ENCODE measurements at places on chromosomes 5 and 9.

DNA sequence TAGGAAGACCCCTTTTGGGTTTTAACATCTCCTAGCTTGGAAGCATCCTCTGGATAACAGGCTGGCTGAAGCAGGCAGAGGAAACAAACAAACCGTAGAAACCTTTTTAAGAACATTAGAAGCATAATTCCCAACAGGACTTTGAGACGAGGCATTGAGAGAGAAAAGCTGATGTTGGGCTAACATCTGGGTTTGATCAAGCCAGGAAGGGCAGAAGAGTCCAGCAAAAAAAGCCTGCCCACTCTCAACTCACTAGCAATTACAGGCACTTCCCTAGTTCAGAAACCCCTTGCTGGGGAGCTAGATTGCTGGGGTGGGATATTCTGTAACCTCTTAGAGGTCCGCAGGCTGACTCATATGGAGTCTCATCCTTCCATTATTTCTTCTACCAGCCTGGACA is 75.4 kb upstream of the CTNNA1 start:
- DNase-seq: no peak

- DNase-seq: no peak
Measured at GRCh38 chr5:132883261-132883834, 9.9 kb downstream of the LEAP2 start.

GRCh38 chr9:133089271-133089671 is 27.5 kb downstream of the CEL start:
- DNase-seq: no peak

GRCh38 chr5:16877267-16877935 is 58.7 kb downstream of the MYO10 start:
- no peak for DNase-seq

- DNase-seq: no peak
Measured at GRCh38 chr9:36840898-36841536, 193.1 kb downstream of the PAX5 start.

DNA sequence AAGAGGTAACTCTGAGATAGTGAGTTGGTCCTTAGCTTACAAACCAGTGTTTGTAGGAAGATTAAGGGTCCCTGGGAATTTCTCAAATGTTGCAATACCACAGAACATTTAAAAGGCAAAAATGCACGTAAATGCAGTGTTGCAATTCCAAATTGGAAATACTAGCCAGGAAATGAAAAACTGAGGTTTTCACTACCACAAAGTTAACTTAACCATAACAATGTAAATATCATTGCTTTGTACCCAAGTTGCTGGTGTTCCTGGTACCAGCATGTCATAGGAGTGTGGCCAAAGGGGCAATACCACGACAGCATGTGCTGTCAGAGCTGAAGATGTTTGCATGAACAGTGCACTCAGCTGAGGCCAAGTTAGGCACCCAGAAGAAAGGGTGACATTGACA is 382.9 kb downstream of the GLIS3 start:
- no peak for DNase-seq

- DNase-seq: peak; percentile 25
Measured at GRCh38 chr5:123176224-123176937, 87.3 kb downstream of the PRDM6 start.

DNA sequence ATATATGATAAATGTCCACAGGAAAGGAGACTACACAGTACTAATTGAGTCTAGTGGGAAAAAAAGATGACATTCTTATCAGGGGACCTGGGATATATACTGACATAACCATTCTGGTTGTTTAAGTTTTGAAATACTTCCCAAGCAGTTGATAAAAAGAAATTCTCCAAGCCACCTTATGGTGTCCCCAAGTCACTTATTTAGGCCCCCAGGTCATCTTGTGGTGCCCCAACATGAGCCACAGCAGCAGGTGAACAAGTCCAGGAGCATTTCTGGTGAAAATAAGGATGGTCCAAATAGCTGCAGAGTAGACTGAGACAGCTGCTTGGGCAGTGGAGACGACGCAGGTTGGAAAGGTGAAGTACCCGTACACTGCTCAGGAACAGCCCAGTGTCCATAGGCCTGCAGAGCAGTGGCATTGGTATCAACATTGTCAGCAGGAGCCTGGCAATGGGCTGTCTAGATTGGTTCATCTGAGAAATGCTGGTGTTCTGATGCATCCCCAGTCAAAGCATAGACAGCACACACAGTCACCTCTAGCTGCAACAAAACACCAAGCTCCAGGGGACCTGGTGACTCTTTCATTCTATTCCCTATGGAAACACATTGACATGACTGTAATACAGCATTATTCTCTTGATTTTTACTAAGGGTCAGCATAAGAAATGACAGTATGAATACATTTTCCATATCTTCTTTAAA is 430.6 kb downstream of the NR2F1-AS1 start:
- DNase-seq: no peak

DNA sequence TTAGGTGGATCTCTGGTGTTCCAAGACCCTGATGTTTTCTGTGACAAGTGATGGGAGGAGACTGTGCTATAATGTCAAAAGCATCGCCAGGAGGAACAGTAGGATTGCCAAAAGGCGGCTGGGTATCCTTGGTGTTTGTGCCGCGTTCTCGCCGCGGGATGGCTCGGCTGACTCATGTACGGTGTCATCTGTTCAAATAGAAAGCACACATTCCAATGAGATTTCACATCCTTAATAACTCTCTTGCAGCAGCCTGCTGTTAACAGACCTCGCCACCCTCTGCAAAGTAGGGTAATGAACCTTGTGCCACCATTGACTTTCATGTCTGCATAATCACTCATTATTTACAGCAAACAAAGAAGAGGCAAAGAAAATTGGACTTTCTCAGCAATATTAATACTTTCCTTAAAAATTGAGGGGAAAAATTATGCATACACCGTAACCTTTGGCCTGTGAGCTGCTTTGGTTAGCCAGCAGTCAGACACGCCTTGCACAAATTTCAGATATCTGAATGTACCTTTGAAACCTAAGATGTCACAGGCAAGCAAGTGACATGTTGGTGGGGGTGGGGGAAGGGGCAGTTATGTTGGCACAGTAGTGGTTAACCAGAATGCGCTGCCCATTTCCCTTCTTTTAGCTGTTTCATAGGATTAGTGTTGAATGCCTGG is 289.4 kb downstream of the EFNA5 start:
- peak; percentile 28 for DNase-seq

DNA sequence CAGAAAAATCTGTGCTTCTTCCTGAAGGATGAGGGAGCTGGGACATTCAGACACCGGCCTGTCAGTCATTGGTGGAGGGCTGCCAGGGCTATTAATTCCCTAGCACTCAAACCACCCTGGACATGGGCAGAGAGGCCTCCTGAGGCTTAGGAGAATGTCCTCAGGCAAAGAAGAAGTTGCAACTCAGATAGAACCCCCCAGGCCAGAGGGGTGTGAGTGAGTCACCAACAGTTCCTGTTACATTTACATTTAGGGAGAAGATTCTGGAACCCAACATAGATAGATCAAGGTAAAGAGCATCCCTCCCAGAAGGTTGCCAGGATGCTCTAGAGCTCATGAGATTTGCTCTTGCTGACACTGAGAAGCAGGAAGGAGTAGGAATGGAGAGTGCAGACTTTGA is 29.2 kb upstream of the SYK start:
- no peak for DNase-seq

- DNase-seq: no peak
Measured at GRCh38 chr5:139747583-139748504, 47.8 kb upstream of the PSD2 start.

DNA sequence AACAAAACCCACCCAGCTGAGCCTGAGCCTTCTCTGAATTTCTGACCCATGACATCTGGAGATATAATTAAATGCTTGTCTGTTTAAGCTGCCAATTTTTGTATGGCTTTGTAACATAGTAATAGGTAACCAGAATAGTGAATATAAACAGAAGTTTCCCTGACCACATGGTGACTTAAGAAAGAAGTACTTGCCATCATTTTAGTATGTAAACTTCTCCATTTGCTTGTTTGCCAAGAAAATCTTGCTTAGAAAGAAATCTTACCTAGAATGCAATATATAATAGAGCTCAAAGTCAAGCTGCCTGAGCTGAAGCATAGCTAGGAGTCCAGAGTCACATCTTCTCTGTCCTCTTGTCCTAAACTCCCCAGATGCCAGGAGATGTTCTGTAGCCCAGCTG is 117.0 kb downstream of the PCSK1 start:
- DNase-seq: no peak

DNA sequence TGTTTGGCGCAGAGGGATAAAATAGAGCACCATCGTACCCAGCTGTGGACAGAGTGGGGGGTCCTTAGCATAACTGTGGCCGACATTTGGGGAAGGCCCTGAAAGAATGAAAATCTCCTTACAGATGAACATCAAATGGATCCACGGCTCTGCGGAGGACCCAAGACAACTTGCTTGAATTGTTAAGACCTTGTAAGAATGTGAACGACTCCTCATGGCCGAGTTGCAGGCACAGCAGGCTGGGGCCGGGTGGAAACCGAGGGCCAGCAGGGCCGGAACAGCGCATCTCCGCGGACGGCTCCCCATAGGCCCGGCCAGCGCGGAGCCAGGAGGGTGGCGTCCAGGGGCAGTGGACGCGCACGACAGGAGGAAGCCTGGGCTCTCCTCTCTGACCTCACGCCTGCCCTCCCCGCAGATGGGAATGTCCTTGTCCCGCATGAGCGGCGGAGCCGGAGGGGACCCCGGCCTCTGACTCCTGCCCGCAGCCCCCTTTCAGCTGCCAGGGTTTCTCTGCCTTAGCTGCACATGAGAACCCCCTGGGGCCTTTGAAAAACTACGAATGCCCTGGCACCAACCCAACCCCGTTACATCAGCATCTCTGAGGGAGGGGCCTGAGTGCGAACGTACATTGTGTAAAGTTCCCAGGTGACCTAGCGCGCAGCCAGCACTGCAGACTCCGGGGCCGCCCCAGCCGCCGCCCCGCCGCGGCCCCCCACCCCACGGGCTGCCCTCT is 36.2 kb upstream of the PTCH1 start:
- no peak for DNase-seq

DNA sequence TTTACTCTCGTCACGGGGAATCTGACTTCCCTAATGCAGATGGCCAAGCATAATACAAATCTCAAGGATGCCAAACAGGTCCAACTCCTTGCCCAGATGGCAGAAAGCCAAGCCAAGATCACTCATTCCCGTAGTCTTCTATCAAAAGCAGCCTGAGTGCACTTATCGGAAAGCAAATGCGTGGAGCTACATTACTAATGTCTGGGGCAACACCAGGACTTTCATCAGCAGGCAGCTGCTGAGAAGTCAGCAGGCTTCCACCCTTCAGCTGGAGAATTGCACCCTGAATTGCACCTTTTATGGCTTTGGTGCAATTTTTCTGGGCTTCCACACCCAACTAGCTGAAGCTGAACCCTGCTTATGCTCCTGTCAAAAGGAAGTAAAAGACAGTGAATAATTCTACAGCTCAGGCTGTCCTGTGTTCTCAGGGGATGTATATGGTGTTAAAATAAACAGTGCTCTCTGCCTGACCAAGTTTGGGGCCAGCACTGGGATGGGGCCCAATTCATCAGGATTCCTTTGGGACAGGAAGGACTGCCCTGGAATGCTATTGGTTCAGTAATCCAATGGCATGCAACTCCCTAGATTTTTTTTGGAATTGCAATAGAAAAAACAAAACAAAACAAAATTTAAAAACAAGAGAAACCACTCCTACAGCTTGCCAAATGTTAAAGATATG is 92.6 kb downstream of the DPYSL3 start:
- DNase-seq: no peak

DNA sequence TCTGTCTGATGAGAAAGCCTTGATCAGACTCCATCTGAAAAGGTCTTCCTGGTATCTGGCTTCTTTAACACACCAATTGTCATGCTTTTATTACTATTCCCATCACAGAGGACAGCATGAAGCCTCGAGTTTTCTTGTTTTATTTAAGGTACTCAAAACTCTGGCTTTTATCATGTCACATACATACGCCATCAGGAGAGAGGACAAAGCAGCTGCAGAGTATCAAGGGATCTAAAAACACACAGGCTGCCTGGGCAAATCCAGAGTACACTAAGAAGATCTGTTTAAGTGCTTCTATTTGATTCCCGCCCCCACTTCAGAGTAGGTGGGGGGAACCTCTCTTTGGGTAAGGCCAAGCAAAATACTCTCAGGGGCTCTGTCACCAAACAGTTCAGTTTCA is 277.2 kb downstream of the SPOCK1 start:
- DNase-seq: no peak

DNA sequence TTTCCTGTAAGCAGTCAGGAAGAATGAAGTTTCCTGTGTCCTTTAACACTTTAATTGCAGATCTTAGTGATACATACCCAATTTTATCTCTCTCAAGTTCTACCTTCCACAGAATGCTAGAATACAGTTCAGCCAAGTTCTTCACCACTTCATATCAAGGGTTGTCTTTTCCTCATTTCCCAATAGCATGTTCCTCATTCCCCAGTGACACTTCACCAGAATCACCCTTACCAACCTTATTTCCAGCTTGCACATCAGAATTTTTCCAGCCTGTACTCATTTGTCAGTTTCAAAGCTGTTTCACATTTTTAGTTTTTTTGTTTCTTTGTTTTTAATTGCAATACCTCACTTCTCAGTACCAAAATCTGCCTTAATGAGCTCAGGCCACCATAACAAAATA is 126.1 kb downstream of the ESM1 start:
- DNase-seq: no peak

GRCh38 chr5:116859666-116860320 is 285.2 kb upstream of the SEMA6A start:
- DNase-seq: no peak

DNA sequence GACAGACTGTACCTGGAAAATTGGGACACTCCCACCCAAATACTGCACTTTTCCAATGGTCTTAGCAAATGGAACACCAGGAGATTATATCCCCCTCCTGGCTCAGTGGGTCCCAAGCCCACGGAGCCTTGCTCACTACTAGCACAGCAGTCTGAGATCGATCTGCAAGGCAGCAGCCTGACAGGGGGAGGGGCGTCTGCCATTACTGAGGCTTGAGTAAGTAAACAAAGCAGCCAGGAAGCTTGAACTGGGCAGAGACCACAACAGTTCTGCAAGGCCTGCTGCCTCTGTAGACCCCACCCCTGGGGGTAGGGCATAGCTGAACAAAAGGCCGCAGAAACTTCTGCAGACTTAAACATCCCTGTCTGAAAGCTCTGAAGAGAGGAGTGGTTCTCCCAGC is 260.0 kb upstream of the ST8SIA4 start:
- DNase-seq: no peak

GRCh38 chr9:108662091-108662875 is 193.5 kb downstream of the ACTL7B start:
- DNase-seq: no peak

DNA sequence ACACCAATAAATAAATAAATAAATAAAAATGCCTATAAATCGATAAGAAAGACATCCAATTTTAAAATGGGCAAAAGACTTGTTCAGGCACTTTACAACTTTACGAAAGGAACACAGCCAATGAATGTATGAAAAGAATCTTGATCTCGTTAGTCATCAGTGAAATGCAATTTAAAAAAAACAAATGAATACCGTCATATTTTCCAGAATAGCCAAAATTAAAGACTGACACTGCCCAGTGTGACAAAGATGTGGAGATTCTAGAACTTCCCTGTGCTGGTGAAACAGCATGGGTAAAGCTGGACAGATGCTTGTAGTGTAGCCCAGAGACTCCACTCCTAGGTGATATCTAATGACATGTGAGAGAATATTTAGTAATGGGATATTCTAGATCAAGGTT is 127.1 kb downstream of the GOLPH3 start:
- DNase-seq: no peak
